AG20443 (cell line): ENCODE measurements at places on chromosomes 1 and 21.

DNA sequence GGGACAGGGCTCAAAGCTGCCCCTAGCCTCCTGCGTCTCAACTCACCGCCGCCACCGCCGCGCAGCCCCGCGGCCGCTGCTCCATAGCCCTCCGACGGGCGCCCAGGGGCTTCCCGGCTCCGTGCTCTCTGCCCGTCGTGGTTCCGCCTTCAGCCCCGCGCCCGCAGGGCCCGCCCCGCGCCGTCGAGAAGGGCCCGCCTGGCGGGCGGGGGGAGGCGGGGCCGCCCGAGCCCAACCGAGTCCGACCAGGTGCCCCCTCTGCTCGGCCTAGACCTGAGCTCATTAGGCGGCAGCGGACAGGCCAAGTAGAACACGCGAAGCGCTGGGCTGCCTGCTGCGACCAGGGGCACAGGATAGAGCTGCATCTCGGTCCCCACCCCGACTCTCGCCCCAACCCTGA, at the start of gene TNFRSF25:
TNFRSF25 (minus strand) TSS at position 151 of the 400 bp plus-strand sequence; CDS start at position 85, 66 bp downstream.
- no peak for DNase-seq

GRCh38 chr21:43938751-43939442, 73.2 kb upstream of the TRAPPC10 start:
- DNase-seq = peak; percentile 90

DNA sequence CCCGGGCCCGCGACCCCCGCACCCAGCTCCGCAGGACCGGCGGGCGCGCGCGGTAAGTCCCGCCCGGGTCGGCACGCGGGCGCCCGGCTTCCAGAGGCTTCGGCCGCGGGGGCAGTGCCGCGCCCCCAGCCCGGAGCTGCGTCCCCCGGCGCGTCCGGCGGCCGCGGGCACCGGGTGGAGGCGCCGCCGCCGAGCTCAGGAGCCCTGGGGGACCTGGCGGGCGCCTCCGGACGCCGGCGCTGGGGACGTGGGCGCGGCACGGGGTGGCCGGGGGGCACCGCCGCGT, 227 bp downstream of the NBL1 start:
- DNase-seq = no peak

DNA sequence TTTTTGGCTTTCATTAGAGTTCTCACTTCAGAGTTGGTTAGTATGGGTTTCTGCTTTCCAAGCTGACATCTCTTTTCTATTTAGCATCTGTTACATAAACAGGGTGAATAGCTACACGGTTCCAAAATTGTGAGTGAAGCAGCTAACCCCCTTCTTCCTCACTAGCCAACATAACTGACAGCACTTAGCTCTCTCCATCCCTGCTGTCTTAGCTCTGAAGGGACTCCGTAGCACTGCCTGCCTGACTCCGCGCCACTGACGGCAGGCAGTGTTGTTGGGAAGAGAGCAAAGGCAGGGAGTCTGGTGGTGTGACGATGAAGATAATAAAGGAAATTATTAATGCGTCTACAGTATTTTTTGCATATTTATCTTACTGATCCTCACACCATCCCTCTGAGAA, 247.0 kb downstream of the PTBP2 start:
- no peak for DNase-seq

GRCh38 chr1:205983925-205984725, 19.1 kb downstream of the RAB7B start:
- DNase-seq = peak; percentile 86

DNA sequence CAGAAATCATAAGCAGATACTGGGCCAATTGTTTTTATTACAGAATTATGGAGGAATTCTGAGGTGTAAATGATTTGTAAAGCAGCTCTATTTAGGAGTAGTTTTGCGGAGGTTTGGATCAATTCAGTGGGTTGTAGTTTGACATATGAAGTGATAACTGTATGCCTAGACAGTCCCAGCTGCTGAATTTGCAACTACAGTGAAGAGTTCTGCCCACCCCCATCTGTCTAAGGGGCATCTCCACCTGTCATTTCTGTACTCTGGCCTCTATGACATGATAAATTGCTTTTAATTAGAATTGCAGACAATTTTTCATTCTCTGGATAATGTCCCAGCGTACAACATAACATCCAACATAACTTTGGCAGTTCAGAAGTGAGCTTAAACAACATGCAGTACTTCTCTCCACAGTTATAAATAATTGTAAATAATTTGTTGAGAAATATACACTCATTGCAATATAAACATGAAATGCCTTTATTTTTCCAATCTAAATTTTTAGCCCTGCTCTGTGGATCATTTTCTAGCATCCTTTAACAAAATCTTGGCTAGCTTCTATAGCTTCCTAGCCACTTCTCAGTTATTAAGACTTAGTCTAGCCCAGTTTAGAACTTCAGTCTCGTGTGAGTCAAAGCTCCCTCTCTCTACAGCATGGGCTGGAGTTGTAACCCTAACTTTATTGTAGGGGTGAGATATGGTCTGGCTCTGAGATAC, 52.3 kb downstream of the PDE4B start:
- DNase-seq = no peak

DNA sequence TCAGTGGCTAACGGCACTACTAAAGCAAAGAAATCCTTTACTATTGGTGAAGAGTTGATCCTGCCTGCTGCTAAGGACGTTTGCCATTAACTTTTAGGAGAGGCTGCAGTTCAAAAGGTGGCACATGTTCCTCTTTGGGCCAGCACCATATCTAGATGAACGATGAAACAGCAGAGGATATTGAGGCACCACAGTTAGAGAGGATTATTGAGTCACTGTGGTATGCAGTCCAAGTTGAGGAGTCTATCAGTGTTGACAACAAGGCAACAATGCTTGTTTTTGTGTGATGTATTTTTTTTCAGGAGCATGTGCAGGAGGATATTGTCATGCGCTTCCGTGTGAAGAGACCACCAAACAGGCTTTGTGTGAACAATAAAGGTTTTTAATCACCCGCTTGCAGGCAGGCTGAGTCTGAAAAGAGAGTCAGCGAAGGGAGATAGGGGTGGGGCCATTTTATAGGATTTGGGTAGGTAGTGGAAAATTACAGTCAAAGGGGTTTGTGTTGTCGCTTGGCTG, 80.9 kb downstream of the UCHL5 start:
- DNase-seq = no peak

DNA sequence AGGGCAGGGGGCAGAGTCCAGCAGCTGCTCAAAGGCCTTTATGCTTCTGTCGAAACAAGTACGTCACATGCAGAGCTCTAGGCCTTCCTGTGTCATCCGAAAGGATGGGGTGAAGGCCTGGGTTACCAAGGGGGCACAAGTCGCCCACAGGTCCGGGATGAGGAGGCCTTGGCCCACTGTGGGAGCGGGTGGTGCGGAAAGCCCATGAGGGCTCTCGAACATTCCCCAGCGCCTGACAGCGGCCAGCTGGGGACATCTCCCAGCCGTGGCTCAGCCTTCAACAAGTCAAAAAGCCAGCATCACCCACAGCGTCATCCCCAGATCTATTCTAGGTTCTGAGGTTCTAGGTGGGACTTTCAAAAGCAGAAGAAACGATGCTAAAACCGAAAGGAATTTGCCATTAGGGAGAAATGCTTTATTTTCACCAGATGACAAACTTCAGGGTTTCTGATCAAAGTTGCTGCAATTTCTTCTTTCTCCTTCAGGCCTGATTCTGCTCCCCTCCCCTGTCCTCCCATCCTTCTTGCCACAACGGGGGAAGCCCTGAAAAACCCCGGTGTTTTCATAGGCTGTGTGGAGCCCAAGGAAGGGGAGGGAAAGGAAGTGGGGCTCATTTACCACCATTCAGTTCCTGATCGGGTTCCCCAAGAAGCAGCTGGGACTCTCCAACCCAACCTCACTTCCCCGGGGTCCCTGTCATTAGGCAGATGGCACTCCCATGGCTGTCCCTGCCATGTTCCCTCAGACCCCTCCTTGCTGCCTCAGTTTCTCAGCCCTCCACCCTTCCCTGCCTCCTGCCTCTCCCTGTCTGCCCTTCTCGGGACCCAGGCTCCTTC, 17.6 kb downstream of the GPR137B start:
- DNase-seq = no peak

DNA sequence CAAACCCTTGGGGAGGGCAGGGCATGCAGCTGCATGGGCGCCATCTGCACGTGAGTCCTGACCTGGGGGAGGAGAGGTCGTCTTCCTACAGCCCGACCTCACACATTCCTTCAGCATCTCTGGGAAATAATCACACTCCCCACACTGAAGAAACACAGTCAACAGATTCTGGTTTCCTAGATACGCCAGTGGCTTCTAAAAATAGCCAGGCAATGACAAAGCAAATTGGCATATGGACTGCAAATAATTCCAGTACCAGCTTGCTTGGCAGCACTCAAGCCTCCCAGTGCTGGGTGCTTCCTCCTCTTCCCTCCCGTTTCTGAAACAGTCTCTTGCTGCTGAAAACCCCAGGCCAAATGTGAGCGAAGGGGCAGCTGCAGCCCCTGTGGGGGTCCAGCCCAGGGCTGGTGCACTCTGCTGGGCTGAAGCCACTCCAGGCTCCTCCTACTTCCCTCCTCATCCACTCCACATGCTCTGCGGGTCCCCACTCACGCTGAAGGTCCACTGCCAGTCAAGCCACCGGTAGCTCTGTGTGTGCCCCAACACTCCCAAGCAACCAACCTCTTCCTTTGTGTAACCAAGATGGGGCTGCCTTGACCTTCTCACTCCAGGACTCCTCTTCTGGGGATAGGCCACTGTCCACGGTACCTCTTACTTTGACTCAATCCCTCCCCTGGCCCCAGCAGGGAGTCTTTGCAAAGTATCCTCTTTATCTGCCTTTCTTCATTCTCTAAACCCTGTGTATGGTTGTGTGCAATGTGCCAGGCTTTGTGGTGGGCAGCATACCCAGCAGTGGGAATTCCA, 69.0 kb downstream of the KCND3 start:
- peak; percentile 64 for DNase-seq

- no peak for DNase-seq
These were observed 12.2 kb upstream of the PPIH start for GRCh38 chr1:42646056-42646455.

DNA sequence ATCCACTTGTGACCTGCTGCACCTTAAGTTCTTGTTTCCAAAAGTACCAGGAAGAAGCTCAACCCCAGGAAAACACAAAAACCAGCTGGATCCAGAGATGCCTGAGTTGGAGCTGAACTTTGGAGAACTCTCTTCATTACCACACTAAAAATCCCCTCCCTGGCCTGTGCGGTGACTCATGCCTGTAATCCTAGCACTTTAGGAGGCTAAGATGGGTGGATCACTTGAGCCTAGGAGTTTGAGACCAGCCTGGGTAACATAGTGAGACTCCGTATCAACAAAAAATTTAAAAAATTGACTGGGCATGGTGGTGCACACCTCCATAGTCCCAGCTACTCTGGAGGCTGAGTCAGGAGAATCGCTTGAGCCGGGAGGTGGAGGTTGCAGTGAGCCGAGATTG, 6.2 kb downstream of the MAP1LC3C start:
- no peak for DNase-seq

DNA sequence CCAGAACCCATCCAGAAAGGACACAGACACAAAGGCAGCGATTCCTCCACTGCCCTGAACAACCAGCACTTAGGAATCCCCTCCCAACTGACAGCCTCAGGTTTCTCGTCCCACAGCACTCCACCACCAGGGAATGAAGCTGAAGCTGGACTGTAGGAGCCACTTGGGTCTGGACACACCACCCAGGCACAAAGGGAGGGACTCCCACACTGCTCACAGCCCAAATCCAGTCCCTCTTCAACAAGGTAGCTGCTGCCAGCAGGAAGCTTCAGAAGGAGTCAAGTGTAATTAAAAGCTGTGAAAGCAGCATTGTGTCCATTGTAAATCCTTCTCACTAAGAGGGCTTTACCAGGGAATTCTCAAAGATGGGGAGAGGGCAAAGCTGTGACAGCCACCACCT, 29.0 kb downstream of the LMX1A start:
- no peak for DNase-seq

DNA sequence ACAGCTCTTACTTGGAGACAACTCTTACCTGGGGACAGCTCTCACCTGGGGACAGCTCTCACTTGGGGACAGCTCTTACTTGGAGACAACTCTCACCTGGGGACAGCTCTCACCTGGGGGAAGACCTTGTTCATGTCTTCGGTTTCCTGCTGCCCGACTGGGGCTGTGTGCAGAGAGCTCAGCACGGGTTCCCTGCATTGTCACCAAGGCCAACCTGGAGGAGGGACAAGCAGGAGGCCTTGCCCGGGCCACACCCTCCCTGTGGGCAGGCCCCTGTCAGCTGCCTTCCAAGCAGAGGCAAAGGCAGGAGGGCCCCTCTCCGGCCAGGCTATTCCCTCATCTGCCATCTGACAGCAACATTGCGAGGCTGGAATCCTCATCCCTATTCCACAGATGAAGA, at the start of gene LDLRAD1:
LDLRAD1 (minus strand) TSS at position 208 of the 400 bp plus-strand sequence; CDS start at position 134, 74 bp downstream.
- no peak for DNase-seq
